Stimulated activated effector memory CD8-positive, alpha-beta T cell treated with anti-CD3 and anti-CD28 coated beads, Interleukin-12 subunit alpha, Interleukin-12 subunit beta, amount 100 ng/mL, for 72 hours (primary cell): ENCODE measurements at places on chromosomes 5 and 9.

DNA sequence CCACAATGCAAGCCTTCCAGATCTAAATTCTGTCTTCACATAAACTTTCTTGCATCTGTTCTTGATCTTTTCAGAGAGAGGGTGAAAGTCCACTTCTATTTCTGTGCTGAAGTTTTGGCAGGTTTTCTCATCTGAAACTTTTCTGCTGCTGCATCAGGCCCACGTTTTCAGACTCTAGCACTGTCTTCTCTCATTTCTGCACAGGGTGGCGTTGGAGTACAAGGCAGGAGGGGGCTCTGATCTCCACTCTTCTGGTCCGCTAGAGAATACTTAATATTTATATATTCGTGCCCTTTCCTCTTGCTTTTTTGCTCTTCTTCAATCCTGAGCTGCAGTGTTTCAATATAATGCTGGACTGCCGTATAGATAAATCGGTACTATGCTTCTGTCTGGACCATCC is 204.0 kb upstream of the PRDM9 start:
- DNase-seq: no peak

DNA sequence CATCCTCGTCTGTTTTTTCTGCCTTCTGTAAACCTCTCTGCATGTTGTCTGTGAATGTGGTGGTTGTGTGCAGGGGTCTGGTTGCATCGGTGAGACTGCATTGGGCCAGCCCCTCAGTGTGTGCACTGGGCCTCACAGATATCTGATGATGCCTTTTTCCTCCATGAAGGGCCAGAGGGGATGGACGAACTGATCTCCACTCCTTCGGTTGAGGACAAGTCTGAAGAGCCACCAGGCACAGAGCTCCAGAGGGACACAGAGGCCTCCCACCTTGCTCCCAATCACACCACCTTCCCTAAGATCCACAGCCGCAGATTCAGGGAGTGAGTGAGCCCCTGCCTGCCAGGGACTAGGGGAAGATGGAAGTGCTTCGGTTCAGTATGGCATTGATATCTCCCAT is 31.3 kb downstream of the SECISBP2 start:
- DNase-seq: no peak

DNA sequence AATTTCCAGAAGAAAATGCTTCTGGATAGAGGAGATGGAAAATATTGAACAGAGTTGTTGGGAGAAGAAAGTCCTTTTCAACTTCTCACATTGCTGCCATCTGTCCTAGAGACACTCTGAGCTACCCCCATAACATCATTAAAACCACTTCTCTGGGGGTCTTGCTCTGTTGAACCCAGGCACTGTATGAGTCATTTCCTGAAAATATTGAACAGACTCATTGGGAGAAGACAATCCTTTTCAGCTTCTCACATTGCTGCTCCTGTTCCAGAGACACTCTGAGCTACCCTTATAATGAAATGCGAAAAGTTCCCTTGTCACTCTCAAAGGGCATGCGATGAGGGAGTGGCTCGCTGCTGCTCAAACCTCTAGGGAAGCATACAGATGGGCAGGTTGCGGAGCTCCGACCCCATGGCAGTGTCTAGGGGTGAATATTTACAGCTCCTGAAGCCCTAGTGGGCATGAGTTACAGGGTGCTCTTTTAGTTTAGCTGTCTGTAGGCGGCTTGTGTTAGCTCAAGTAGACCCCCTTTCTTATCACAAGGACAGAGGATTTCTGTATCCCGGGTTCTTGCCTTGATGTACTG is 90.7 kb downstream of the CDKN2A start:
- no peak for DNase-seq

GRCh38 chr9:3049636-3050035 is 205.7 kb upstream of the PUM3 start:
- DNase-seq: no peak
